ENCODE measurements at places on chromosomes 2 and 18.

GRCh38 chr2:32358111-32358482 is 1.3 kb downstream of the BIRC6 start:
- DNase-seq, result no peak

GRCh38 chr2:173584676-173585458 is 230.2 kb downstream of the CDCA7 start:
- no peak for DNase-seq

GRCh38 chr2:203451689-203452088 is 83.4 kb downstream of the RAPH1 start:
- no peak for DNase-seq

- DNase-seq, result no peak
Measured at GRCh38 chr2:199707593-199708185, 143.3 kb downstream of the FTCDNL1 start.

- peak; percentile 85 for DNase-seq
Measured at GRCh38 chr18:58669731-58670378, 1.4 kb upstream of the MALT1 start.

DNA sequence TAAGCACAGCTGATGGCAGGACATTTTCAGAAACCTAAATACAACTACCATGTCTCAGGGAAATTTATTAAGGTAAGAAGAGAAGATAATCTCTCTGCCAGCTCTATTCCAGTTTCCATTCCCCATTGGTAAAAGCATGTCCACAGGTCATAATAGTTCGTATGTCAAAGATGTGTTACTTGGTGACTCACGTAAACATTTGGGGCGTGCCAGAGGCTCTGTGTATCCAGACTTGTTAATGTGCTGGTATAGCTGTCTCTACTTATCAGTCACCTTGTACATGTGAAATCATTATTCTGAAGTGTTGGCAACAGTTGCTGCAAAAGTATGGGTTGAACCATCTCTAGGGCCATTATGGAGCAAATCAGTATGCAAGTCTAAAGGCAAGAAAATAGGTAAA is 1345.1 kb downstream of the SUCLG1 start:
- DNase-seq, result no peak

- DNase-seq, result no peak
Measured at GRCh38 chr2:70354264-70354949, 52.5 kb upstream of the FAM136A start.

DNA sequence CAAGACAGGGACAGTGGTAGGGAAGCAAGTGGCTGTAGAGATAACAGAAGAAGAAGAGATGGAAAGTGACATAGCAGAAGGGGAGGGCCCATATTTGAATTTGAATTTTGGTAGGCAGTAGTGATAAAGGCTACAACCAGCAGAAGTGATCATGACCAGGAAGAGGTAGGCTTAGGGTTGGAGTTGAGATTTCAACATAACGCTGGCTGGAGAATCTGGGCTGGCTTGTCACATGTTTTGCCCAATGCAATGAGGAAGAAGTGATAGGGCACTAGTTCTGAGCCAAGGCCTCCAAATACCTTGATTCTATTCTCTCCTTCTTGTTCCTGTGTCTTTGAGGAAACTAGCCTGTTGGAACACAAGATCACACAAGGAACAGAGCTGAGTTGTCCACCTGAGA is 69.4 kb downstream of the SCG2 start:
- no peak for DNase-seq

GRCh38 chr2:235515364-235515742 is 21.5 kb downstream of the AGAP1 start:
- DNase-seq, result no peak

GRCh38 chr18:60266558-60266957 is 106.0 kb downstream of the MC4R start:
- no peak for DNase-seq

DNA sequence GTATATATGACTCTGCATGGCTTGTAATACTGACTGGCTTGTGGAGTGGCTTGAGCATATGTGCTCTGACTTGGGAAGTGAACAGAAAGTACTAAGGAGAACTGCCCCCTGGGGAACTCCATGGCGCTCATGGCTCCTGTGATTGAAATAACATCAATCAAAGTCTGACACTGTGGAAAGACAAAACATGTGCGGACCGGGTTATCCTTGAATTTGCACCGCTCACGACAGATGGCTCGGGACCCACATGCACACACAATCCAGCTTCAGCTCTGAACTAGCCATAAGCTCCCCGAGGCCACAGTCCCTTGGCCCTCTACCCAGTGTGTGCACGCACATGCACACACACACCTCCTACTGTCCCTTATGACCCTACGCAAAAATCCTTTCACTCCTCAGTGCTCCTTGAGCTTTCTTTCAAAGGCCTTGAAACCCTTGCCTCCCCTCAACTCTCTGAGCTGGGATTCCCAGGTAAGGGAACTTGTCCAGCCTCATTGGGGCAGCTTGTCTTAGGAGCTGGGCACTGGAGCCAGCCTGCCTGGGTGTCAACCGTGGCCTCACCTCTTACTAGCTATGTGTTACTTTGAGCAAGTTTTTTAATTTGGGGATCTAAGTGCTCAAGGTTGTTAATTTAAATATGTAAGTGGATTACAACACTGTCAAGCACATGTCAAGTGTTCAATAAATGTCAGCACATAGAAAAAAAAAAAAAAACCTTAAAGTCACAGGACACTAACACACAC is 43.6 kb downstream of the MRPS5 start:
- no peak for DNase-seq

DNA sequence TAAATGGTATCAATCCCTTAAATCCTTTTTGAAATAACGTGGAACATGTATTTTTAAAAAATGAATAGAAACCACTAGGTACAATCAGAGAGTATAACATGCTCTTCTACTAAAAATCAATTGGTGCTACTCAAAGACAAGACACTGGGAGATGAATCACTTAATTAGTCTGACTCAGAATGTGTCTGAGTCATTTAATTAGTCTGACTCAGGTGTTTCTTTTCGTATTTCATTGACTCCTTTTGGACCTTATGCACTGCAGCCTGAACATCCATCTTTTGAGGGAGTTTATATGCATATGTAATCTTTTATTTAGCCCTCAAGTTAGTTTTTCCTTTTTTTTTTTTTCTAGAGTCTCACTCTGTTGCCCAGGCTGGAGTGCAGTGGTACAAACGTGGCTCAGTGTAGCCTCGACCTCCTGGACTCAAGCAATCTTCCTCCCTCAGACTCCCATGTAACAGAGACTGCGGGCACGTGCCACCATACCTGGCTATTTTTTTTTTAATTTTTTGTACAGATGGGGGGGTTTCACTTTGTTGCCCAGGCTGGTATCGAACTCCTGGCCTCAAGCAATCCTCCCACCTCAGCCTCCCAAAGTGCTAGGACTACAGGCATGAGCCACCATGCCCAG is 26.5 kb downstream of the PPP4R3B start:
- no peak for DNase-seq

GRCh38 chr2:217743966-217744761 is 258.6 kb downstream of the TNS1 start:
- no peak for DNase-seq

DNA sequence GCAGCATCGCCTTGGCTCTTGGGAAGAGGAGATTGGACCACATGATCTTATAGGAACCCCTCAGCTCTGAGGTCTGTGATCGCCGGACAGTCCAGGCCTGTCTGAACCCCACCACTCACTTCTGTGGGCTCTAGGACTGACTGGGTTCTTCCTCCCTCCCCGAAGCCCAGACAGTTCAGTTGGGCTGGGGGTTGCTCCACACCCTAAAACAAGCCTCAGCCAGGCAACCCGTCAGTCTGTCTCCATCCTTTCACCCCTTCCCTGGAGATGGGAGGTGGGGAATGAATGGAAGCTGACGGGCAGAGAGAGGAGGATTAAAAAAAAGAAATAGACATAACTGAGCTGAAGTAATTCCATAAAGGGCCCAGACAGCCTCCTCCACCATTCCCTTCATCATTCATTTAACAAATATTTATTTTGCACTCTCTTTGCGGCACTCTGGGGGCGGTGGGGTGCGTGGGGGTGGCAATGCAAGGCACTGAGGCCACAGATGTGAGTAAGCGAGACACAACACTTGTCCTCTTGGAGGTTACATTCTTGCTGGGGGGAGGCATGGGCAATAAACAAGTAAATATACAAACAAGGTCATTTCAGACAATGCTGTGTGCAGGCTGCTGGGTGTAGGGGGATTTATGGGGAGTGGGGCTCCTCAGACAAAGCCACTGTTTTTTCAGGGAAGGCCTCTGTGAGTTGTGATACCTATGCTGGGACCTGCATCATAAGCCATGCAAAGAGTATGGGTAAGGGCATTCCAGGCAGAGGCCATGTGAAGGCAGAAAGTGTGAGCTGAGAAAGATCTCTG is 12.9 kb downstream of the WNT10A start:
- DNase-seq, result no peak

DNA sequence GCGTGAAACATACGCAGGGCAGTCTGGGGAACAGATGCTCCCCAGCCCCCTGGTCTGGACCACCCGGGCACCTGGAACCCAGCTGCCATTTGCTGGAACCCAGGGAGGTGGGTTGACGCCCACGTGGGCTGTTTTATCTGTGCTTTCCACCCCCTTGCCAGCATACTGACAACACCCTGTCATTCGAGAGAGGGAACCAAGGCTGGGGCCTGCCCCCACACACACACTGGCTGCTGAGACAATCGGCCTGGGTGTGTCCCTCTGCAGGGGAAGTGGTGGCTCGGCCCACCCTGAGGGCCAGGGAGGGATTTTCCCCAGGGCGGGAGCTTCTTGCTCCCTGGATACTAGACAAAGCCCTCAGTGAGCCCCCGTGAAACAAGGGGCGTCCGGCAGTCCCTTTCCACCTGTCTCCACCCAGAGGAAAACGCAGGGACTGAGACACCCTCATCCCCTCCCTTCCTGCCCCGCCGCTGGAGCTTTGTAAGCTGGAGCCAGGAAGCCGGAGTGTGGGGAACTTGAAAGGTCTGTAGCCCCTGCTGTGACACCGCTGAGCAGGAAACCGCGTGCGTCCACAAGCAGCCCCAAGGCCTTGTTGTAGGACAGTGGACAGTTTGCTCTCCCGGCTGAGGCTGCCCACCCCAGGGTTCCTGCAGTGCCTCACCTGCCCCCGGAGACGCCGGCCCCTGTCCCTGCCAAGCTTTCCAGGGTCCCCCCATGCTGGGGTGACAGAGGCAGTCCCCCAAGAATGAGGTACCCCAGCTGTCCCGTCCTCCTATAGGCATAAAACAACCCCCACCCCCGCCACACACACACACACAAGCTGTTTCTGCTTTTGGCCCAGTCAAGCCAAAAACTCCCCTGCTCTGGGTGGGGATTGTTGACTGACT is 14.1 kb upstream of the KLF11 start:
- DNase-seq, result no peak

GRCh38 chr2:231390667-231391066 is 4.8 kb upstream of the B3GNT7 start:
- DNase-seq, result no peak

GRCh38 chr18:48878471-48878870 is 72.3 kb downstream of the SMAD7 start:
- DNase-seq, result no peak

GRCh38 chr18:3998698-3999333 is 456.3 kb downstream of the DLGAP1 start:
- DNase-seq, result peak; percentile 7

- DNase-seq, result no peak
Measured at GRCh38 chr18:22841840-22842239, 91.3 kb upstream of the RBBP8 start.

- DNase-seq, result no peak
Measured at GRCh38 chr2:224432003-224432579, 30.2 kb upstream of the FAM124B start.

- no peak for DNase-seq
Measured at GRCh38 chr2:190722061-190722759, 73.3 kb downstream of the NAB1 start.

DNA sequence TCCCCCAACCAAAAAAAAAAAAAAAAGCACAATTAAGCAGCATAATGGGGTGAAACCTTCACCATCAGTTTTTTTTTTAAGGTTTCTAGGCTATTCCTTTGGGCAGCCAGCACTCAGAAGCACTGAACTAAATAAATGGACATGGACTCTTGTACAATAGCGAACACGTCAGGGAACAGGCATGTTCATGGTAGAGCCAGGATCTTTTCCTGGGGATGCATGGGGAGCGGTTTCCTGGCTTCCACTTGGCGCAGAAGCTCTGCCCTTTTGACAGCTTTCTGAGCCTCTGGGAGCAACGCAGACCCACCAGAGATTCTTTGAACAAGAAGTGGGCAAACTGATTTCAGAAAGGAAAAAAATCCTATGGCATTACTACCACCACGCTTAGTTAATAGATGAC is 35.0 kb downstream of the ALPK2 start:
- no peak for DNase-seq

DNA sequence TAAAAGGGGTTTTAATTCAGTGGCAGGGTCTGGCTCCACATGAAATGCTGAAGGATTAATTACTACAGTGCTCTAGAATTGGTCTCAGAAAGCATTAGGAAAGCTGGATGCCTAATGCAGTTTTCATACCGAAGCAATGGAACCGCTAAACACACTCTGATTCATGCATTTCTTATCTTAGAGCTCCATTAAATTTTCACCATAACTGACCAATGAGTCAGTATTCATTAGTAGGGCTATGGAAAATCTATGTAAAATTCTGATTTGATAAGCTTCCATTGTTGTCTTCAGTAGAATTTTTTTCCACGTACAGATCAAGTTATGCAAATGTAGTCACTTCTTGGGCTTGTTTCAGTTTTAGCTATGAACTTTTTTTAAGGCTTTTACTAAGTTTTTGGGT is 359.9 kb downstream of the ARHGAP15 start:
- no peak for DNase-seq

- DNase-seq, result no peak
Measured at GRCh38 chr2:134852518-134852917, 14.1 kb downstream of the ACMSD start.

DNA sequence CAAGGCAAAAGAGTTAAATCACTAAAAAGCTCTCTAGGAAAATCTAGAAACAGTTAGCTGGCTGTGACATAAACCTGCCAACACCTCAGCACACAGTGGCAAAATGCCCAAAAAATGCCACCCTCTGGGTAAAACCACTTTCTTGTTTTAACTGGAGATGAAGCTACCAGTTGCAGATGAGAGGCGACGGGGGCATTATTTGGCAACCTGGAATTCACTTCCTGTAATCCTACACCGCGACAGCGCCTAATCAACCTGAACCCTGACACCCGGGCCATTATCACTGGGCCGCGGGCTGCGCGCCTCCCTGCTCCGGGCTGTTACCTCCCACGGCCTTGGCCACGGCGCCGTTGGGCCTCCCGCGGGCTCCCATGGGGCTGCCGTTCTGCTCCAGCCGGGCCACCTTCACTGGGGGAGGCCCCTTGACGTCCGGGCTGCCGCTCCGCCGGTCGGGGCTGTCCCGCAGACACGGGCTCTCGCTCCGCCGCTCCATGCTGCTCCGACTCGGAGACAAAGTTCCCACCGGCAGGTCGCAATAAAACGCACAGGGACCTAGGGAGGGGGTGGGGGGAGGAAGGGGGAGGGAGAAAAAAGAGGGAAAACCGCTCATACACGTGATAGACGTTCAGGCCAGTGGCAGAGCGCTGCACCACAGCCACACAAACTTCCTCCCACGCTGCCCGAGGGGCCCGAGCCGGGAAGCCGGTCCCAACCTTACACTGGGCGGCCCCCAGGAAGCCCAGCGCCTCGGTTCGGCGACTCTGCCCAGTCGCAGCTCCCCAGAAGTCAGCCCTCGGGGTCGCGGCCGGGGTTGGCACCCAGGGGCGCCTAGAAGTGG is 2.0 kb downstream of the SATB2 start:
- DNase-seq, result peak; percentile 79

All from NCI-H748 treated with DMSO at 0.1 percent for 48 hours (cell line).